SK-N-MC (cell line): ENCODE measurements at places on chromosomes 4 and X.

- DNase-seq = peak; percentile 45
These were observed 45.5 kb upstream of the FAM241A start for GRCh38 chr4:112099701-112100297.

DNA sequence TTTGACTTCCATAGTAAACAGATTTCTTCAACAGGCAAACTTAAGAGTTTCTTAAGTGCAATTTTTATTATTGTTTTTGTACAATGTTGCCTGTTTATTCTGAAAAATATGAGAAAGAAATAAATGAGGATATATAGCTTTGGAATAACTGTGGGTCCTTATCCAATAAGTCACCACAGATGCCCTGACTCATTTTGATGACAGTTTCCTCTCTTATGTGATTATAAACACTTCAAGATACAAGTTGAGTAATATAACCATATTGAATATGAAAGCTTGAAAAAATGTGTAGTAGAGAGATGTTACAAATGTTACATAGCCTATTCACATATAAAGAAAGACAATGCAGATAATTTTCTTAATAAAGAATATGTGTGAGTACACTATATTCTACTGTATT, 931.6 kb downstream of the RAPGEF2 start:
- DNase-seq = no peak

DNA sequence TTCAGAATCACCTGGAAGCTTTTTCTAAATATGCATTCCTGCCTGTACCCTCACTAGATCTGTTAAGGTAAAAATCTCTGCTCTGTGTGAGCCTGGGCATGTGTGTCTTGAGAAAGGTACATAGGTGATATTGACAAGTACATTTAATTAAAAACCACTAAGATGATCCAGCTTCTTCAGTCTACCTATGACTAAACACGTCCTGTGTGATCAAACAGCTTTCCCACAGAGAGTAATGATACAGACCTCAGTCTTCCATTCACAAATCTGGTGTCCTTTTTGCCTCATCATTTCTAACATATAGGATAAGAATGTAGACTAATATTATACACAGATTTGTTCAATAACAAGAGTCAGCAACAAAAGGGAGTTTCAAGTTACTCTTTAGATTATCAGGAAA, 42.6 kb downstream of the GALNT7 start:
- DNase-seq = no peak

GRCh38 chr4:158824425-158825274, 55.8 kb downstream of the FNIP2 start:
- no peak for DNase-seq

- DNase-seq = no peak
These were observed 77.0 kb downstream of the ZNF827 start for GRCh38 chr4:145861336-145862318.

- DNase-seq = no peak
These were observed 220.7 kb downstream of the TACR3 start for GRCh38 chr4:103499094-103499493.

- peak; percentile 5 for DNase-seq
These were observed 54.4 kb upstream of the ACTRT1 start for GRCh38 chrX:128106630-128107029.

GRCh38 chr4:76703123-76703490, 194.8 kb downstream of the SOWAHB start:
- DNase-seq = no peak

GRCh38 chrX:95346856-95347255, 1337.8 kb upstream of the DIAPH2 start:
- peak; percentile 32 for DNase-seq

GRCh38 chrX:80807992-80808735, 1.5 kb downstream of the BRWD3 start:
- DNase-seq = no peak

DNA sequence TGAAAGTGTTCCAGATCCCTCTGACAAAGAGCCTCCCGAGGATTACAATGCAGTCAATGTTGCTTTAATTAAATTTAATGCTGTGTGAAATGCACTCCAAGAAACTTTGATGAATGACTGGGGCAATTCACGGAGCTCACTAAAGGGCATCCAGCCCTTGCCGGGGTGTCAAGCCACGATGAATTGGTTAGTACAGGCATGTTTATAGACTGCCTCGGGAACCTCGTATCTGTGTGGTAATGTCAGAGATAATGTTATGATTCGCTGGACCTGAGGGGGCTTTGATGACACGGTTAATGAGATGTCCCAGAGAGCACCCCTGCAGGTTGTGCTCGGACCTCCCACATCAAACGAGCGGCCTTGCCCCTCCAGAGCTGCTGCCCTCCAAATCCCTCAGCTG, 428.8 kb downstream of the NKX6-1 start:
- DNase-seq = no peak

DNA sequence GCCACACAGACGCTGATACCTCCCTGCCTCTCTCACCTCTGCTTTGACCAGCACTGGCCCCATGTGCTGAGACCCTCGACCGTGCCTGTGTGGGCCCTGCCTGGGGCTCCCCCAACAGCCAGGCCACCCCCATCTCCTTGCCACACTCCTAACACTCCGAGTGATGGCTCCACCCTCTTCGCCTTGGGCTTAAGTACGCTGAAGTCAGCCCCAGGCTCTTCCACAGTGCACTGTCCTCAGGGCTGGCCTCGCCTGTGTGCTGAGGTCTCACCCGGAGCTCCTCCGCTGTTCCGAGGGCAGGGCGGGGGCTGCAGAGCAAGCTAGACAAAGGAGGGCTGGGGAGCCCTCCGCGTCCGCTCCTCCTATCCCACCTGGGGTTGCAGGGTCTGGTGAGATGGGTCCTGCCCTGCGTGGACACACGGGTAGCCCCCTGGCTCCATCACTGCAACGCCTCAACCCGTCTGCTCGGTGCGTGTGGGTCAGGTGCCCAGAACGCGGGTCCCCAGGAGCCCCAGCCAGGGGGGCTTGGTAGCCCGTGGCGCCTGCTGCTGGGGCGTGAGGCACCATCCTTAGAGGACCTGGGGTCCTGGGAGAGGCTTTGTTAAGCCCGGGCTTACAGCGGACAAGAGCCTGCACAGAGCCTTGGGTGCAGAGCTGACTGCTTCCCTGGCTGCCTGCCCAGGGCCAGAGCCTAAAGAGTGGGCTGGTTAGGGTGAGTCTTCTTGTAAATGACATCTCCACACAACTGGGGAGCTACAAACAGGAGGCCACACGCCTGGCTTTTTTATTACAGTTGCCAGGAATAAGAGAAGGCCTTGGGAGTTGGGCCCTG, 42.6 kb upstream of the NKX1-1 start:
- DNase-seq = no peak

GRCh38 chrX:3514996-3515395, 168.5 kb upstream of the MXRA5 start:
- no peak for DNase-seq
